ENCODE measurements at places on chromosomes 7 and 10. TPM values are rescaled to one million over a fixed set of nuclear protein-coding genes. Genes with fewer than 3 reads are reported as not detected.
A peak's percentile ranks its signal among the peaks of the same experiment; 100 is the strongest.

- H3K27me3 ChIP-seq = no peaks in the 10 kb centered on the region
- H3K4me1 ChIP-seq = no peaks in the 10 kb centered on the region
- DNase-seq = no peak
- no peak overlapping the region for H3K4me3 ChIP-seq
- no peak overlapping the region for H3K27ac ChIP-seq
- no peaks in the 10 kb centered on the region for H3K36me3 ChIP-seq
Measured at GRCh38 chr7:91634485-91635177, 245.9 kb downstream of the MTERF1 start.

DNA sequence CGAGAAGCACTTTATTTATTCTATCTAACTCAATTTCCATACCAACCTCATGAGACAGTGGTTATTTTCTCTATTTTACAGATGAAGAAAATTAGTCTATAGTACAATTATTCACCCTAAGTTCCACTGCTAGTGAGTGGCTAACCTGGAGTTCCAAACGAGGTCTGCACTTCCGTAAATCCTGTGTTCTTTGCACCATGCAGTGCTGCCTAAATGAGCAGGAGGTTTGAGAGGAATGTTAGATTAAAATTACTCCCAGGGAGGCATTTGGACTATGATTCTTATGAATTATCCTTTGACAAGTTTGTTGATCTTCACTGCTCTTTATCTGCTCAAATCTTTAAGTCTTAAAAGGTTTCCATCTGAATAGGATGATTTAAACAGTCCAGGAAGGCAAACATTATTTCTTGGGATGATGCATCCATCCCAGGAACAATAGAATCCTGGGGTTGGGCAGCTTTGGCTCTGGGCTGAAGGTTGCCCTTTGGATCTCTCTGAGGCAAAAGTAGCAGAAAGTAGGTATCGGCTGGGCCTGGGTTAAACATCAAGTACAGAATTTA, 400.8 kb downstream of the REEP3 start:
- H3K36me3 ChIP-seq = no peaks in the 10 kb centered on the region
- no peak for DNase-seq
- no peaks in the 10 kb centered on the region for H3K27me3 ChIP-seq
- no peaks in the 10 kb centered on the region for H3K4me1 ChIP-seq

DNA sequence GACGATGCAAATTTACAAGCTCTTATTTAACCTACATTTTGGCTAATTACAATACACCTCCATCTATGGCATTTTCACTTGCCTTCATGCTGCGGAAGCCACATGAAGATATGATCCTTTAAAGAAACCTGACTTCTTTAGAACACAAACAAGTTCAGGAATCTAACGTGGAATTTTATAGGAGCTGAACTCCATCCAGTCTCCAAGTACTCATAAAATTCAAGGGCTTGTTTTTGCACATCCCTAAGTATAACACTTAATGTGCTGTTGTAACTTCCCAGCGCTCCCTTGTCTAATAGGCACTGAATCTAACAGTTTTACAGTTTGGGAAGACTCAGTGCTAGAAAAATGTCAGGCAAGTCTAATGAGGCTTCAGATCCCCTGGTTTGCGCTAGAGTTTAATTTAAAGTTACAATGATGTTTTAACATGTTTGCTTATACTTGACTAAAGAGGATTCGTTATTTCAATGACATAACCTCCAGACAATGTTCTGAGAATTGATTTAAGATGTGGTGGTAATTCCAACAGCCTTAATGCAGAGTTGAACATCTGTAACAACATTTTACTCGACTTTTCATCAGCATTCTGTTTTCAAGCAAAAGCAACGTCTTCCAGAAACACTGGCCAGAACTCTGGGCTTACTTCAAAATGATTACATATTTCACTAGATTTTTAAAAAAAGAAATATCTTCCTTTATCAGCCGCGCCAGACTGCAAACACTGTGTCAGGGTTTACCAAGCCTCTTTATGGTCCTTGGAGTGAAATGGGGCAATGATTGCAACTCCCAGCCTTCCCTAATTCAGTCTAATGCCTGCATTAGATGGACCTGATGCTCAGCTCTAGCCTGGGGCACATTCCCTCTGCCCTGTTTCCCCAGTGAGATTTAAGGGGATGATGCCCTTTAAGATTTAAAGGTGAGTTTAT, 664.3 kb downstream of the KCNMA1 start:
- no peaks in the 10 kb centered on the region for H3K4me1 ChIP-seq
- H3K27me3 ChIP-seq = no peaks in the 10 kb centered on the region
- H3K36me3 ChIP-seq = no peaks in the 10 kb centered on the region
- H3K4me3 ChIP-seq = no peak overlapping the region

- no peak overlapping the region for H3K4me3 ChIP-seq
- no peaks in the 10 kb centered on the region for H3K27me3 ChIP-seq
- no peaks in the 10 kb centered on the region for H3K4me1 ChIP-seq
Measured at GRCh38 chr7:23913016-23913415, 203.0 kb downstream of the STK31 start.

GRCh38 chr10:13496931-13497330, 31.9 kb downstream of the BEND7 start:
- no peak overlapping the region for H3K27ac ChIP-seq
- H3K36me3 ChIP-seq = no peaks in the 10 kb centered on the region
- DNase-seq = no peak
- no peak overlapping the region for H3K4me3 ChIP-seq
- H3K27me3 ChIP-seq = no peaks in the 10 kb centered on the region

DNA sequence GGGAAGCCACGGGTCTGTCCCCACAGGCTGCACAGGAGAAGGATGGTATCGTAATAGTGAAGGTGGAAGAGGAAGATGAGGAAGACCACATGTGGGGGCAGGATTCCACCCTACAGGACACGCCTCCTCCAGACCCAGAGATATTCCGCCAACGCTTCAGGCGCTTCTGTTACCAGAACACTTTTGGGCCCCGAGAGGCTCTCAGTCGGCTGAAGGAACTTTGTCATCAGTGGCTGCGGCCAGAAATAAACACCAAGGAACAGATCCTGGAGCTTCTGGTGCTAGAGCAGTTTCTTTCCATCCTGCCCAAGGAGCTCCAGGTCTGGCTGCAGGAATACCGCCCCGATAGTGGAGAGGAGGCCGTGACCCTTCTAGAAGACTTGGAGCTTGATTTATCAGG, 8.1 kb downstream of the ZKSCAN1 start:
- H3K27me3 ChIP-seq = no peaks in the 10 kb centered on the region
- H3K4me1 ChIP-seq = peaks cover 3% of the 10 kb centered on the region
- H3K36me3 ChIP-seq = no peaks in the 10 kb centered on the region
- DNase-seq = no peak

GRCh38 chr10:363152-363551, 227.9 kb downstream of the ZMYND11 start:
- no peak for DNase-seq
- H3K27me3 ChIP-seq = no peaks in the 10 kb centered on the region
- H3K36me3 ChIP-seq = no peaks in the 10 kb centered on the region
- H3K27ac ChIP-seq = no peak overlapping the region

- no peaks in the 10 kb centered on the region for H3K27me3 ChIP-seq
- no peaks in the 10 kb centered on the region for H3K36me3 ChIP-seq
- no peak for DNase-seq
- H3K27ac ChIP-seq = no peak overlapping the region
Measured at GRCh38 chr10:3451516-3452172, 279.1 kb upstream of the PITRM1 start.

GRCh38 chr10:72061930-72062329, 26.4 kb downstream of the SPOCK2 start:
- H3K4me1 ChIP-seq = peaks cover 24% of the 10 kb centered on the region
- H3K27me3 ChIP-seq = no peaks in the 10 kb centered on the region
- H3K4me3 ChIP-seq = no peak overlapping the region
- peak; percentile 54 for DNase-seq
- no peaks in the 10 kb centered on the region for H3K36me3 ChIP-seq

DNA sequence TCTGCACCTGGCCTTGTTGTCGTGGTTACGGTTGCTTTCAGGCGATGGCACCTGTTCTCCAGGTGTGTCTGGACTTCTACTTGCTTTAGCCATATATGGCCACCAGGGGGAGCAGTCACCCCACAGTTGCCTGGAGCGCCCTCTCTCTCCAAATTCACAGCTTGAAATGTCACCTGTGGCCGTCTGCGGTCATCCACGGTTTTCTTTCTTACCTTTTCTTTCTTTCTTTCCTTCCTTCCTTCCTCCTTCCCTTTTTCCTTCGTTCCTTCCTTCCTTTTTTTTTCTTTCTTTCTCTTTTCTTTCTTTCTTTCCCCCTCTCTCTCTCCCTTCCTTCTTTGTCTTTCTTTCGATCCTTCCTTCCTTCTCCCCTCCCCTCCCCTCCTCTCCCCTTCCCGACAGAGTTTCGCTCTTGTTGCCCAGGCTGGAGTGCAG, 150.5 kb upstream of the VKORC1L1 start:
- no peaks in the 10 kb centered on the region for H3K27me3 ChIP-seq
- H3K4me3 ChIP-seq = no peak overlapping the region
- H3K27ac ChIP-seq = no peak overlapping the region
- H3K4me1 ChIP-seq = no peaks in the 10 kb centered on the region
- no peaks in the 10 kb centered on the region for H3K36me3 ChIP-seq

GRCh38 chr7:99141841-99142726, 1.8 kb downstream of the SMURF1 start:
- no peaks in the 10 kb centered on the region for H3K27me3 ChIP-seq
- no peaks in the 10 kb centered on the region for H3K36me3 ChIP-seq
- H3K4me1 ChIP-seq = peaks cover 54% of the 10 kb centered on the region
- peak overlapping the region; percentile 100 for H3K27ac ChIP-seq

DNA sequence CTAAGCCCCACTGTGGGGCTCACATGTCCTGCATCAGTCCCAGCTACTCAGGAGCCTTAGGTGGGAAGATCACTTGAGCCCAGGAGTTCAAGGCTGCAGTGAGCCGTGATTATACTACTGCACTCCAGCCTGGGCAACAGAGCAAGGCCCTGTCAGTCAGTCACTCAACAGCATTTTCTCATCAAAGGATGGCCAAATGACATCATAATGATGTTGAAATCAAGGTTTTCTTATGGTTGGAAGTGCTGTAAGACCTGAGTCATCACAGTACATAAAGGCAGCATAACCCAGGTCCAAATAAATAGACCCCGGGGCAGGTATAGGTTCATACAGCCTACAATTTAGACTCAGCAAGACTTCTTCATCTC, 341.1 kb downstream of the PARD3 start:
- H3K4me3 ChIP-seq = no peak overlapping the region
- no peaks in the 10 kb centered on the region for H3K36me3 ChIP-seq
- no peak overlapping the region for H3K27ac ChIP-seq
- no peaks in the 10 kb centered on the region for H3K4me1 ChIP-seq

DNA sequence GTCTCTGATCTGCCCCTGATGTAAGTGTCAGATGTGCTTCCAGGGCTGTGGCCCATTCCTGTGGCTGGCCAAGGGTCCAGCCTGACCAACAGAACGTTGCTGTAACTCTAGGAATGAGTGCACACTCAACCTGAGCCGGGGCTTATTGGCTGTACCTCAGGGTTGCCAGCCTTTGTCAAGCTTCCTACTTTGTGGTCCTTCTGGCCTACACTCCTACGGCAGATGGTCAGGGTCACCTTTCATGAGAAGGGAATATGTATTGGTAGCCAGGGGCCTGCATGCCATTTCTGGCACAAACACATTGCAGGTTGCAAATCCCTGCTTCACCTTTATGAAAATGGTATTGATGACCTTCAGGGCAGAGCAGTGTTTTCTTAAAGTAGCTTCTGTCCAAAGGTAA, 64.5 kb downstream of the MTURN start:
- H3K4me3 ChIP-seq = no peak overlapping the region
- H3K27ac ChIP-seq = no peak overlapping the region
- DNase-seq = no peak
- H3K36me3 ChIP-seq = no peaks in the 10 kb centered on the region
- H3K27me3 ChIP-seq = no peaks in the 10 kb centered on the region

GRCh38 chr7:13850185-13850752, 139.2 kb downstream of the ETV1 start:
- no peak overlapping the region for H3K4me3 ChIP-seq
- H3K27ac ChIP-seq = no peak overlapping the region
- H3K27me3 ChIP-seq = no peaks in the 10 kb centered on the region
- H3K36me3 ChIP-seq = no peaks in the 10 kb centered on the region
- DNase-seq = no peak

DNA sequence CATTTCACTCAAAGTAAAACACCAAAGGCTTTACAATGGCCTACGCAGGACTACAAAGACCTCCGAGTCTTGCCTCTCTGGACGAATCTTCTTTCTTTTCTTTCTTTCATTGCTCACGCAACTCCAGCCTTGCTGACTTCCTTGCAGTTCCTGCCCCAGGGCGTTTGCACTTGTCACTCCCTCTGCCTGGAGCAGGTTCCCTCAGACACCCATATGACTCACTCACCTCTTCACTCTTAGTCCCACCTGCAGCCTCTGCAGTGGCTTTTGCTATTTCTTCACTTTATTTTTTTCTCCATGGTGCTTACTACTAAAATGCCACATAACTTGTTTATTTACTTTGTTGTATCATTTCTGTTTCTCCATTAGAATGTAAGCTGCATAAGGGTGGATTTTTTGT, 33.1 kb downstream of the GHRHR start:
- no peak overlapping the region for H3K27ac ChIP-seq
- DNase-seq = no peak
- no peaks in the 10 kb centered on the region for H3K36me3 ChIP-seq

- no peaks in the 10 kb centered on the region for H3K27me3 ChIP-seq
- H3K4me1 ChIP-seq = peaks cover 12% of the 10 kb centered on the region
- peak; percentile 89 for DNase-seq
- no peaks in the 10 kb centered on the region for H3K36me3 ChIP-seq
Measured at GRCh38 chr7:99392659-99393354, 15.6 kb downstream of the PDAP1 start.

DNA sequence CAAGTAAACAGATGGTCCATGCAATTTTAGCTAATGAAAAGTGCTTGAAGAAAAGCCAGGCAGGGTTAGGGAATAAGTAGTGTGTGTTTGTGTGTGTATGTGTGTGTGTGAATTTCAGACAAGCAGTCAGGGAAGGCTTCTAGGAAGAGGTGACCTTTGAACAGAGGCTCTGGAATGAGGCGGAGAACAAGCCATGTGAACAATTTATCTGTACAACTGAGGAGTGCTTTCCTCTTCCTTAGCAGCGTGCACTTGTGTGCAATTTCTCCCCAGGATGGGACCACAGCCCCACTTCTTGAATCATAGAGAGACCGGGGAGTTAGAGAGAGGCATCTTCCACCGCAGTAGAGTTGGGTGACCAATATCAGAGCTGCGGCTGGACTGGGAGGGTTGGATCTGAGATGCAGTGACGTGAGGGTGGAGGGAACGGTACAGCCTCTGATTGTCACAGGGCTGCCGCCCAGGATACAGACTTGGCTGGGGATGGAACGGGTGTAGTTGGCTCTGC, 69.2 kb upstream of the FAM171A1 start:
- peak overlapping the region; percentile 20 for H3K4me3 ChIP-seq
- no peaks in the 10 kb centered on the region for H3K4me1 ChIP-seq
- no peaks in the 10 kb centered on the region for H3K27me3 ChIP-seq
- no peaks in the 10 kb centered on the region for H3K36me3 ChIP-seq
- H3K27ac ChIP-seq = no peak overlapping the region

Gene SAMD9L
- total RNA-seq = 14.5 TPM

Gene CRPPA
- total RNA-seq = 3.3 TPM

Gene ACADSB
- 21.2 TPM for total RNA-seq

Gene ZWINT
- 3.6 TPM for total RNA-seq

Gene SFXN4
- 43.2 TPM for total RNA-seq

Gene SPDYE6
- total RNA-seq = not detected

Gene IFIT2
- 10.3 TPM for total RNA-seq

Gene TSPAN15
- total RNA-seq = 8.3 TPM

Gene MRLN
- total RNA-seq = not detected

Gene STRIP2
- 10.1 TPM for total RNA-seq

Gene LRRC61
- 224 TPM for total RNA-seq

Gene HMX3
- total RNA-seq = not detected

Gene SEMA3A
- total RNA-seq = 14.7 TPM

Gene UTF1
- total RNA-seq = not detected

Gene PNLIPRP1
- total RNA-seq = not detected

Gene CTAGE4
- total RNA-seq = 0.50 TPM

Gene UPK3B
- 0.22 TPM for total RNA-seq

Gene FEZF1
- total RNA-seq = not detected

Gene SLF2
- total RNA-seq = 59.8 TPM

Gene CYP2C18
- total RNA-seq = not detected

Data from adrenal gland (tissue), 19 donors.